Astrocyte of the hippocampus (primary cell): ENCODE measurements at places on chromosomes 7 and 10.

DNA sequence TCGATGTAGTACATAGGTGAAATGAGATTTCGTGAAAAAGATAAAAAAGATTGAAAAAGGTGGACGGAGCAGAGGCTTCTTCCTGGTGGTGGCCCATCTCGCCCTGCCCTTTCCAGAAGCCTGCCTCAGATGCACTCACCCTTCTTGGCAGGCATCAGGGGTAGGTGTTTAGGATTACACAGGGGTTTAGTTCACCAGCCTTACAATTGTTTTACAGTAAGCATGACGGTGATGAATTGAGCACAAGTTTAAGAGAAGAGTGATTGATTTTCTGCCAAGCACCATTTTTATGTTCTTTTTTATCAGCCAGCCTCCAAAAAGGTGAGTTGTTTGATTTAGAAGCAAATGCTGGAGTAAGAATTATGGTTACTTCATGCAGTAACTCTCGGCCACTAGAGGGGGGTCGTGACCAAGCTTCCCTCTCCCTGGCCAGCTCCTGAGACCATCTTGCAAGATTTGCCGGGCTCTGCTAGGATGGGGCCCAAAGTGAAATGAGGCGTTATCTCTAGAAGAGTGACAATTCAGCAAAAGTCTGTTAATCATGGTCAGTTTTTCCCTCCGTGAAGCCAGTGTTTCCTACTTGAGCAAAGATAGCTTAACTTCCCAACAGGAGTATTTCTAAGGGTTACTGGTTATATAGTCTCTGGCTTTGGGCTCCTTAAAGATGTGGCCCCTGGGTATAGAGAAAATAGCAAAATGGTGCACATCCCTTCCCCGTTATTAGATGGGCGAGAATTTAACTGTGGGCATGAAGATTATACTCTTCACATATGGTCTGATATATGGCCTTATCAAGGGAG is 228.8 kb downstream of the BMPER start:
- DNase-seq, result peak; percentile 91

GRCh38 chr10:32938554-32939061 is 19.4 kb downstream of the ITGB1 start:
- peak; percentile 15 for DNase-seq

DNA sequence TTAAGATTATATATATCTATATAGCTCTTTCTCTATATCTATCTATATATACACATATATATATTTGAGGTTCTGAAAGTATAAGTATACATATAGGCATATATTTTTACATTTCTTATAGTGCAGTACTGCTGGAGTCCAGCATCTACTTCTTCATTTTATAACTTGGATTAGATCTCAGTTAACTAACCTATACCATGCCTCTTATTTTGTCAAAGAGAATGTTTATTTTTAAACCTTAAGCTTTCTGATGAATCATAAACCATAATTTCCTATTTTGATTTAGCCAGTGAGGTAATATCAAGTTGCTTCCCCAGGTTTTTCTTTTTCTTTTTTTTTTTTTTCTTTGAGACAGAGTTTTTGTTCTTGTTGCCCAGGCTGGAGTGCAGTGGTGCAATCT is 8.1 kb downstream of the ZNF32 start:
- no peak for DNase-seq

GRCh38 chr7:99002827-99003212 is 124.5 kb downstream of the TRRAP start:
- peak; percentile 23 for DNase-seq

DNA sequence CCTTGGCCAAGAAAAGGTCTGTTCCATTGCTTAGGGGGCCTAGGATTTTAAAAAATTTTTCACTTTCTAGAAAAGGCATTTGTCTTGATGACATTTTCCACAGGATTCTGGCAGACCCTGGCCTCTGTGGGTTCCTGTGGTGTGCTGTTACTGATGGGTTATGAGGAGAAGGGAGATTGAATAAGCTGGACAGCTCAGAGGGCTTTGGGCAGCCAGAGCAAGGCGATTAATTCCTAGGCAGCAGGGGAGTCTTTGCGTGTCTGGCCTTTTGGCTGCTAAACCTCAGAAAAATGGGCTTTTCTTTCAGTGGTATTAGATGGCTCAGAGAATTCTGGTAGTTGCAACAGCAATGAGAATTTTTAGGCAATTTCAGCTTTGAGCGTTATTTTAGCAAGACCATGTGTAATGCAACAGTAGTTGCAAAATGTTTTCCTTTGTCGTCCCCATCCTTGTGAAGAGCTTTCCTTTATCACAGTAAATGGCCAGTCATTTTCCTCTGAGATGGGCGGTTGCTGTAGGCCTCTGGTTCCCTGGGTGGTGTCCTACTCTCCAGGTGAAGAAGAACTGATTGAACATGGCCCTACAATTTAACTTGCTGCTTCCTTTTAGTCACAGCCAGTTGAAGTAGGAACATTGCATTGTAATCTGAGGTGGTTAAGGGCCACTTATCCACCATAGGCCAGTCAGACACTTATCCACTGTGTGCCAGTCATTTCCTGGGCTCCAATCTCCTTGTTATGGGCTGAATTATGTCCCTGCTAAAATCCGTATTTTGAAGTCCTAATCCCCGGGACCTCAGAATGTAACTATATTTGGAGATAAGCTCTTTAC is 43.2 kb downstream of the SH2D4B start:
- DNase-seq, result peak; percentile 3

DNA sequence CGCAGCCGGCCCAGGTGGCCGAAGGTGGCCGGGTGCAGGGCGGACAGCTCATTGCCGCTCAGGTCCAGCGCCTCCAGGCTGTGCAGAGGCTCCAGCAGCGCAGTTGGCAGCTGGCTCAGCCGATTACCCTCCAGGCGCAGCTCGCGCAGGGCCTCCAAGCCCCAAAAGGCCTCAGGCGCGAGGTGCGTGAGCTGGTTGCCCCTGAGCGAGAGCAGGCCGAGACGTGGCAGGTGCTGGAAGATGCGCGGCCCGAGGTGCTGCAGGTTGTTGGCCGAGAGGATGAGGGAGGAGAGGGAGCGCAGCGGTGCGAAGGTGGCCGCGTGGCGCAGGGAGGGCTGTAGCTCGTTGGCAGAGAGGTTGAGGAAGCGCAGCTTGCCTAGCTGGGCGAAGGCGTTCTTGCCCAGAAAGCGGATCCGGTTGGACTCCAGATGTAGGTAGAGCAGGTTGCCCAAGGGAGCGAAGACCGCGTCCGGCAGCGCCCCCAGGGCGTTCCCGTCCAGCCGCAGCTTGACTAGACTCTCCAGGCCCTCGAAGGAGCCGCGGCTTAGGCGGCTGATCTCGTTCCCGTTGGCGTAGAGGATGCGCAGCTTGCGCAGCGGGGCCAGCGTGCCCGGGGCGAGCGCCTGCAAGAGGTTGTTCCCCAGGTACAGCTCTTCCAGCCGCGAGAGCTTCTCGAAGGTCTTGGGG is 923 bp downstream of the TRIL start:
- DNase-seq, result no peak

GRCh38 chr10:121406823-121407545 is 191.3 kb downstream of the FGFR2 start:
- peak; percentile 77 for DNase-seq

DNA sequence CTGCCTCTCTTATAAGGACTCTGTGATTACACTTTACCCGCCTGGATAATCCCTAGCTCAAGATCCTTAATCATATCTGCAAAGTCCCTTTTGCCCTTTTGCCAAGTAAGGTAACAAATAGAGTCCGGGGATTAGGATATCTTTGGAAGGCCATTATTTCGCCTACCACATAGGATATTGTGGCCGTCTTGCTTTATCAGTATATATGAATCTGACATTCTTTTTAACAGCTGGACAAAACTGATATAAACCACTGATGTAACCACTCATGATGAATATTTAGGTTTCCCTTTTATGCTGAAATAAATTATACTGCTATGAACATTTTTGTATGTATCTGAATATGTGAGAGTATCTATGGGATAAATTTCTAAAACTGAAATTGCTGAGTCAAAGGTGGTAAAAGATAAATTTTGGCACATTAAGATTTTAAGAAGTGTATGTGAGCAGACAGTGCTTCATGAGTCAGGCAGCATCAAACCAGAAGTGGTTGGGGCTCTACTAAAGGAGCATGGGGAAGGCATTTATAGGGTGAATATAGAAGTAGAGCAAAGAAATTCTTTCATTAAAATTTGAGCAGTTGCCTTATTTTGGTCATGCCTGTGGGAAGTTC is 44.7 kb downstream of the AVL9 start:
- DNase-seq, result no peak

- DNase-seq, result no peak
These were observed 154.3 kb downstream of the SLIT1 start for GRCh38 chr10:97031459-97031858.

DNA sequence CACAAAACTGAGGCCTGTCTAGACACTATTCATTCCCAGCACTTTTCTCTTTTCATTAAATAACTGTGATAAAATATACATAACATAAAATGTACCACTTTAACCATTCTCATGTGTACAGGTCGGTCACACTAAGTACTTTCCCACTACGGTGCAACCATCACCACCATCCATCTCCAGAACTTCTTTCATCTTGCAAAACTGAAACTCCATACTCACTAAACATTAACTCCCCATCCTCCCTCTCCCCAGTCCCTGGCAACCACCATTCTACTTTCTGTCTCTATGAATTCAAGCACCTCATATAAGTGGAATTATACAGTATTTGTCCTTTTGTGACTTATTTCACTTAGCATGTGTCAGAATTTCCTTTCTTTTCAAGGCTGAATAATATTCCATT is 53.0 kb downstream of the ARHGAP12 start:
- no peak for DNase-seq

- DNase-seq, result peak; percentile 48
These were observed 11.0 kb downstream of the RASGEF1A start for GRCh38 chr10:43255634-43256431.

DNA sequence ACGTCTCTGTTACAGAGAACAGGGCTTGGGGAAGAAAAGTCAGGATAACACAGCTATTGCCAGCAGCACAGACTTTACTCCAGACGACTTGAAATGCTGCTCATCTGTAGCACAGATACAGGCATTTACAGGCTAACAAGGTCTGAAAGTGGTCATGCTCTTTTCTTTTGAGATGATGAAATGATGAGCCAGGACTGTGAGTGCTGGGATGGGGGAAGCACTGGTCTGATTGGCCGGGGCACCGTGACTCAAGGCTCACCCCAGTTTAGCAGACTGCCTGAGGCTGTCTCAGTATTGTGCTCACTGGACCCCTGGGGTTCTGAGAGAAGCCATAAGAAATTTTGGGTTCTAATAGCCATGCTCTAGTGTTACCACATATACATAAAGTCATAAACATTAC is 12.4 kb downstream of the SMKR1 start:
- no peak for DNase-seq

GRCh38 chr10:97718178-97718577 is 4.6 kb downstream of the MARVELD1 start:
- no peak for DNase-seq

DNA sequence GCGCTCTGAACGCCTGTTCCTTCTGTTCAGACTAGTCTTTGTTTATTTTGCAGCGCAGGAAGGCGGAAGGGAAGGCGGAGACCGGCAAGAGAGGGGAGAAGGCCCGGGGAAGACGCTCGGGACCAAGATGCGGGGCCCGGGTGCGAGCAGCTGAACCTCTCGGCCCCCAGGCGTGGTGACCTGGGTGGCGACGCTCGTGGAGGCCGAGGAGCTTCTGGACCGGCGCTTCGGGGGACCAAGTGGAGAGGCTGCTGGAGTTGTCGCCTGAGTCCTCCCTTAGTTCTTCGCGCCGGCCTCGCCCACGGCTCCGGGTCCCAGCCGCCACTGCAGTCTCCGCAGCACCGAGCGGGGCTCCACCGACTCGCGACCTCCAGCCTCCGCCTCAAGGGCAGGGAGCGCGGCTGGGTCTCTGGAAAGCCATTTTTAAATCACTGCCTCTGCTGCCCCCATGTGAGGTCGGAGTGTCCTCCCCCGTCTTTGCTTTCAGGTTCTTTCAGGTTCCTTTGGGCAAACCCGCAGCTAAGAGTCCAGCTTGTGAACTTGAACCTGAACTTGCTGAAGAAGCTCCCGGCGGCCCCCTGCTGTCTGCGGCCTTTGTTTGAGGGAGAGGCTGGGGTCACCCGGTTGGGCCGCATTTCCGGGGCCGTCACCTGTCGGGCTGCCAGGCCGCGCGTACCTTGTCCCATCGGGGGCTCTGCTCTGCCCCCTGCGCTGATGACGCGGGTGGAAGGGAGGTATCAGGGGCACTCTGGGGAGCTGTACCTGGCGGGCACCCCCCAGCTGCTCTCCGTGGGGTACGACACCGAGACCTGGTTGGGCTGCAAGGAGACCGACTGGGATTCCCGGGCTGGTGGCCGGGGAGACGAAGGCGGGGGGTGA is 136.0 kb downstream of the KIF20B start:
- DNase-seq, result peak; percentile 42

DNA sequence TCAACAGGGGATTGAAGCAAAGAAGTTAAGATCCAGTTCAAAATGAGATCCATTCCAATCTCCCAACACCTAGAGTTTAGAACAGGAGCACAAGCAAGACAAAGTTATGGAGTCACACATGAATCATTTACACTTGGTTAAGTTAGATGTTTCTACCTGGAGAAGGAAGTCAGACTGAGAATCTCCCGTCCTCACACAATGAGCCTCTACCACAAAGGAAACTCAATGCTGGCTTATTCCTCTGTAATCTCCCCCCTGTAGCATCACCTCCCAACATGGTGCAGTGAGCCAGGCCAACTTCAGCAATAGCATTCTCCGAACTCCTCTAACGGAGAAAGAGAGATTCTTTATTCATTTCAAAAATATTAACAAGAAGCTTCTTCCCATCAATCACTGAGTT is 82.2 kb downstream of the ELMO1 start:
- no peak for DNase-seq

GRCh38 chr7:86469680-86470295 is 173.9 kb upstream of the GRM3 start:
- peak; percentile 79 for DNase-seq

DNA sequence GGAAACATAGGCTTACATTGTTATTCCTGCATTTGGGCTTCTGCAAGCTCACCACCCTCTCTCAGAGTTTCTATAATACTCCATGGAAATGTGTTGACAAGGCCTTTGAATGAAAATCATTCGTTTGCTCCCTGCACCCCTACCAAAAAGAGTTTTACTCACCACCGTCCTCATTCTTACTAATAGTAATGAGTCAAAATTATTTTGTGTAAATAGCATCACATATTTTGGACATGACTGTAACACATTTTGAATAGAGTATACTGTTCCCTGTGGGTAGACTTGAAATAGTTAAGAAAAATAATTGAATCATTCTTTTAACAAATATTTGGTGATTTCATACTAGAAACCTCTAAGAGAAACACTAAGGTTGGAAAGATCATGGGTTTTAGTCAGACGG is 84.6 kb downstream of the AKAP9 start:
- DNase-seq, result peak; percentile 79

GRCh38 chr10:126062131-126063032 is 166.0 kb downstream of the FANK1 start:
- peak; percentile 98 for DNase-seq

- DNase-seq, result no peak
These were observed 21.6 kb downstream of the SHH start for GRCh38 chr7:155790666-155791065.
